Naive thymus-derived CD8-positive, alpha-beta T cell (primary cell): ENCODE measurements at places on chromosomes 7 and 10. TPM values are rescaled to one million over a fixed set of nuclear protein-coding genes. Genes with fewer than 3 reads are reported as not detected.

The CNTNAP2 gene
- 1.2 TPM for total RNA-seq

The IFIT2 gene
- 7.0 TPM for total RNA-seq

GRCh38 chr10:90179696-90180407 lies 478.5 kb downstream of the KIF20B start:
- no peak for DNase-seq

GRCh38 chr10:116875897-116876296 lies 26.6 kb downstream of the ENO4 start:
- DNase-seq = no peak

GRCh38 chr7:73447121-73447733 lies 13.6 kb downstream of the FZD9 start:
- no peak for DNase-seq

- no peak for DNase-seq
Observed at GRCh38 chr7:27329909-27330308, 87.3 kb downstream of the EVX1 start.

DNA sequence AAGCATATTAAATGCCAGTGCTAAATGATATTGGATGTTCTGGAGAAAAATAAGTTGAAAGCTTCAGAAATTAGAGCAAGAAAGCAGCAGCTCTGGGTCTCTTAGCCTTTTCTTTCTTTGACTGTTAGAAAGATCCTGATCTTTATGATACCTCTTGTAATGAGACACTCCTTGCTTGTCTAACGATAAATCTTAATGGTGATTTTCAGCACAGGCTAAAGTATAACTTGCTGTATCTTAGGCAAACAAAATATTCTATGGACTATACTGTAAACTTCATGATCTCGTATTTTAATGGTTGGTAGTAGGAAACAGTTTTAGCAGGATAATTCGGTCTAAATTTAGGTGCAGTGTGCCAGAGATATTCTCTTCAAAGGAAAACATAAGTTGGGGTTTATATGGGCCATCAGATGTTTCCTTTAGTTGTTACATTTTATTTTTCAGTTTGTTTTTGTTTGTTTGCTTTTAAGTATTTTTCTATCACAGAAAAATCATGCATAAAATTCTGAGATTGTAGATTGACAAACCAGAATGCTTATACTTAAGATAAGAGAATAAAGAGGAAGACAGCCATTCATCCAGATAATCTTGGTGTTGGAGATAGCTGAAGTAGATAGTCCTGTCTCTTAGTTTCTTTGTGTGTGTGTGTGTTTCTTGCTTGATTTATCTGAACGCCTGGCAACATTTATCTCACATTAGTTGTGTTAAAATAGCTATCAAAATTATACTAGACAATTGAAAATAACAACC lies 4.7 kb downstream of the CASD1 start:
- DNase-seq = no peak

DNA sequence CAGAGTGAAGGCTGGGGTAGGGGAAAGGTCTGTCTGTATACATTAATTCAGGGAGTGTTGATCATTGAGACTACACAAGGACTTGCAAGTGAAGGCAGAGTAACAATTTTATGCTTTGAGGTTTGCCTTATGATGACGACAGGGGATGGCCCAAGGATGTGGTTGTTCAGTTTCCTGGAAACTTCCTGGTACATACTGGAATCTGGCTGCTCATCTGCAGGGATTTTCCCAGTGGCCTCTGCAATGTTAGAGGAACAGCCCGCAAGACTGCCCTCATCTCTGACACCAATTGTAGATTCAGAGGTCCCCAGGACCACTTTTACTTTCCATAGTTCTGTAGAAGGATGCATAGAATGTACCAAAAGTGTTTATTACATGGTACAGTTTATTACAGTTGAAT lies 189.6 kb downstream of the TMEM178B start:
- no peak for DNase-seq
